ENCODE measurements at places on chromosomes 5 and 9. TPM values are rescaled to one million over a fixed set of nuclear protein-coding genes. Genes with fewer than 3 reads are reported as not detected.

The IGIP gene
- total RNA-seq: 29.5 TPM

The BTNL3 gene
- total RNA-seq: 2.2 TPM

The SLC1A1 gene
- 0.58 TPM for total RNA-seq

The CDH9 gene
- total RNA-seq: not detected

- H3K4me3 ChIP-seq: peak overlapping the region; percentile 50
- peaks cover 40% of the 10 kb centered on the region for H3K4me1 ChIP-seq
- H3K27me3 ChIP-seq: peaks cover 8% of the 10 kb centered on the region
- no peaks in the 10 kb centered on the region for H3K36me3 ChIP-seq
Measured at GRCh38 chr5:37838152-37838932, 1.5 kb downstream of the GDNF start.

GRCh38 chr9:71814226-71814625, 45.9 kb upstream of the CEMIP2 start:
- H3K27me3 ChIP-seq: no peaks in the 10 kb centered on the region

DNA sequence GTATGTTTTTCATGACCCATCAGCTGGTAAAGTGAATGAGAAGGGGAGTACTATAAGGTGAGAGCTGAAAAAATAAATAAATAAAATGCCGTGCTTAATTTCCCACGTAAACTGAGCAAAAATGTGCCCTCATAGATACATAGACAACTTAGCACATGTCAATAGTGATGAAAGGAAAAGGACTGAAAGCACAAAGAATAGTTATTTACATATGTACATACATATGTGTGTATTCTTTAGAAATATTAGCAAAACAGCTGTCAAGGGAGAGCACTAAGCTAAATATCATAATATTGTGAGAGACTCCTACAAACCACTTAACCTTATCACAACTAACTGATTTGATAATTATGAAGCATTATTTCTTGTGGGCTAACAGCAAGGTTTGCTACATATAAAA, 213.6 kb upstream of the FTMT start:
- no peaks in the 10 kb centered on the region for H3K4me1 ChIP-seq
- H3K27me3 ChIP-seq: no peaks in the 10 kb centered on the region
- no peaks in the 10 kb centered on the region for H3K36me3 ChIP-seq
- H3K27ac ChIP-seq: no peak overlapping the region
- no peak for DNase-seq

DNA sequence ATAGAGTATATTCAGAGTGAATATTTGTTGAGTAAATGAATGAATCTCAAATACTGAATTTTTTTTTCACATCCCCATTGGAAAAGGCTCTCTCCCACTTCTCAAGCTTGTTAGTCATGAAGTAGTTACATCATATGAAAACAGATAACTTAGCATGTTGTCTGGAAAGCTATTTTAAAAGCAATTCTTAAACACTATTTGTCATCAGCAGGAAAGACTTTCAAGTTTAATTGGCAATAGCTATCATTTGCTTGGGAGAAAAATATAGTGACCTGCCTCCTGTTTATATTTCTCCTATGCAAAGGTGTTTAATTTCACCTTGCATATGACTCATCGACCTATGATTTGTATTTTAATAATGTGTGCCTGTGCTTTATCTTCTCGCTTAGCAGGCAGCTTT, 499.8 kb upstream of the GRIA1 start:
- peak; percentile 3 for DNase-seq
- peaks cover 30% of the 10 kb centered on the region for H3K4me1 ChIP-seq
- no peak overlapping the region for H3K27ac ChIP-seq
- no peaks in the 10 kb centered on the region for H3K27me3 ChIP-seq

The IL31RA gene
- not detected for total RNA-seq

DNA sequence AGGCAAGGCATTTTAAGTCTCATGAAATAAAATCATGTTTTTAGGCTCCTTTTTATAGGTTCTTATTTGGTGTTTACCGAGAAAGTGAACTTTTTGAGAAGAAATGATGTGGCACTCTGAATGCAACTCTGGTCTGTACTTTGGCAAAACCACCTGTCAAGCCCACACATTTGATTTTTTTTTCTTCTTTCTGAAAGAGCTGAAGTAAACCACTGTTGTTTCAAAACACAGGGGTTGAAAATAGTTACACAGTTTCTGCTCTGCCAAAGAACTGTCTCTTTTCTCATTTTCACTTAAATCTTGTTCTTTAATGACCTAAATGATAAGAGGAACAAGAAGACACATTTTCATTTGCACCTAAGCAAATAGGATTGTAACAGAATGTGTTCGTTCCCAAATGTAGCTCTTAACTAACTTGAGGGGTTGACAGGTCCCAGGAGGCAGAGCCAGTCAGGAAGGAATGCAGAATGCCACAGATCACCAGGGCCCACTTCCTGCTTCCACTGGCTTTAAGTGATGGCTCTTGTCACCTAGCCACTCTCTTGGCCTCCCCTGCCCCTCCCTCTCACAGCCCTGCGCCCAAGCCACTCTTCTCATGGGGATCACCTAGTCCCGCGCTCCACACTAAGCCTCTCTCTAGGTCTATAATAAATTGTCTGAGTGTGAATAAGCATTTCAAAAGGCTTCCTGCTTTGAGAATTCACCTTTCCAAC, 47.3 kb downstream of the MED27 start:
- no peak overlapping the region for H3K27ac ChIP-seq
- peaks cover 11% of the 10 kb centered on the region for H3K4me1 ChIP-seq
- H3K27me3 ChIP-seq: no peaks in the 10 kb centered on the region
- no peak overlapping the region for H3K4me3 ChIP-seq
- H3K36me3 ChIP-seq: no peaks in the 10 kb centered on the region
- DNase-seq: no peak

GRCh38 chr5:97163360-97163764, 19.7 kb downstream of the RIOK2 start:
- H3K27ac ChIP-seq: no peak overlapping the region
- no peak for DNase-seq

DNA sequence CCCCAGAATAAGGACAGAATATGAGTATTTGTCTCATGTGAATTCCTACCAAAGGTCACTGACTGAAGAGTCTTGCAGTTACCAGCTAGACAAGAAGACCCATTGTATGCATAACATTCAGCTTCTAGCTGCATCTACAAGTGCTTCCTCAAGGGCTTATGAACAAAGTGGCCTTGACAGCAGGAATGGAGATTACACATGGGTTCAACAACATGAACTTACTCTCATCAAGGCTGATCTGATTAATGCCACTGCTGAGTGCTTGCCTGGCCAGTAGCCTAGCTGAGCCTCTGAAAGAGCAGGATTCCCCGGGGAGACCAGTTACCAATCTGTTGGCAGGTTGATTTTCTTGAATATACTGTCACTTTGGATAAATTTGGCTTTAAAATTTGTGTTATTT, 76.7 kb upstream of the CHD1 start:
- H3K36me3 ChIP-seq: no peaks in the 10 kb centered on the region
- no peaks in the 10 kb centered on the region for H3K4me1 ChIP-seq

- H3K4me3 ChIP-seq: no peak overlapping the region
- DNase-seq: peak; percentile 20
- H3K36me3 ChIP-seq: no peaks in the 10 kb centered on the region
- H3K27me3 ChIP-seq: peaks cover 77% of the 10 kb centered on the region
- no peaks in the 10 kb centered on the region for H3K4me1 ChIP-seq
Measured at GRCh38 chr9:135588371-135588770, 26.8 kb downstream of the PAEP start.

- H3K4me1 ChIP-seq: no peaks in the 10 kb centered on the region
- H3K27ac ChIP-seq: no peak overlapping the region
- no peak overlapping the region for H3K4me3 ChIP-seq
- H3K36me3 ChIP-seq: no peaks in the 10 kb centered on the region
Measured at GRCh38 chr9:14956208-14956607, 46.0 kb upstream of the FREM1 start.

DNA sequence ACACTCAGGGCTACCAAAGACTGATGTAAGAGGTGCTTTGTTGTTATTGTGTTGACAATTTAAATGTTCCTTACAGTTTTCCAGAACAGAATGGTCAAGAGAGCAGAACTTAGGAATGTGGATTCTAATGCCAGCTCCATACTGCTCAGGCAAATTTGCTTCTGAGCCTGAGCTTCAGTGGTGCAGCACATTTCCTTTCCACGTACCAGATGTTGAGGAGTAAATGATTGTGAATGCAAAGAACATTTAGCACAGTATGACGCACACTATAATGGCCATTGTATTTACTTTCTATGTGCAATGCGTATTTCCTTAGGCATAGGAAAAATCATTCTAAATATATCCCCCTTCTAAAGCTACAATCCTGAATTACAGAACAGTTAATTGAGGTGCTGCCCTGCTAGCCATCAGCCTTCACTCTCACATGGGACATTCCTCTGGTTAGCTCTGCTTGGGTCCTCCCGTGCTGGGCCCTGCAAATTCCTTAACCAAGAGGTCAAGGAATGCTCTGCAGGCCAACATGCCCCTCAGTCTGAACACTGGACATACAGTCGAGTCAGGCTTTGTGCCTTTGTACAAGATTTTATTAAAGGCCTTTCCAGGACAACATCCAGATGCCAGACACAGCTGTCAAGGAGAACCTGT, 21.1 kb upstream of the TMEM174 start:
- no peaks in the 10 kb centered on the region for H3K27me3 ChIP-seq
- H3K27ac ChIP-seq: no peak overlapping the region
- no peak overlapping the region for H3K4me3 ChIP-seq

GRCh38 chr5:61771808-61772207, 439.8 kb downstream of the ZSWIM6 start:
- no peaks in the 10 kb centered on the region for H3K27me3 ChIP-seq
- no peaks in the 10 kb centered on the region for H3K36me3 ChIP-seq
- H3K4me1 ChIP-seq: no peaks in the 10 kb centered on the region
- H3K4me3 ChIP-seq: no peak overlapping the region
- no peak overlapping the region for H3K27ac ChIP-seq

DNA sequence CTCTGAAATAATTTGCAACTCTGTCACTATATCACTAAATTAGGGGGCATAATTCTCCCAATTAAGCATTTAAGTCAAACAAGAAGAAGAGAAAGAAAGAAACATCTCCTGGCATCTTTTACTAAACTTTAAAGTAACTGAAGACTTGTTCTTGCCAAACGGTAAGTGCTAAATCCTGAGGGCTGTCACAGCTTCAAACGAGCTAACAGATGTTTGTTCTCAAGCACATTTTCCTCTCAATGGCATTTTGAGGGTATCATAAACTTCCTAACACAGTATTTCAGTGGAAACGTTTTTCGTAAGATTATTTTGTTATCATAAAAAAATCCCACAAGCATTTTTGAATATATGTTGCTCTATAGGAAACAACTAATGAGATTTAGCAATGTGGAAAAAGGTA, 169.5 kb upstream of the TAS2R1 start:
- DNase-seq: no peak
- H3K4me3 ChIP-seq: no peak overlapping the region
- no peaks in the 10 kb centered on the region for H3K36me3 ChIP-seq
- no peaks in the 10 kb centered on the region for H3K4me1 ChIP-seq
- H3K27ac ChIP-seq: no peak overlapping the region

DNA sequence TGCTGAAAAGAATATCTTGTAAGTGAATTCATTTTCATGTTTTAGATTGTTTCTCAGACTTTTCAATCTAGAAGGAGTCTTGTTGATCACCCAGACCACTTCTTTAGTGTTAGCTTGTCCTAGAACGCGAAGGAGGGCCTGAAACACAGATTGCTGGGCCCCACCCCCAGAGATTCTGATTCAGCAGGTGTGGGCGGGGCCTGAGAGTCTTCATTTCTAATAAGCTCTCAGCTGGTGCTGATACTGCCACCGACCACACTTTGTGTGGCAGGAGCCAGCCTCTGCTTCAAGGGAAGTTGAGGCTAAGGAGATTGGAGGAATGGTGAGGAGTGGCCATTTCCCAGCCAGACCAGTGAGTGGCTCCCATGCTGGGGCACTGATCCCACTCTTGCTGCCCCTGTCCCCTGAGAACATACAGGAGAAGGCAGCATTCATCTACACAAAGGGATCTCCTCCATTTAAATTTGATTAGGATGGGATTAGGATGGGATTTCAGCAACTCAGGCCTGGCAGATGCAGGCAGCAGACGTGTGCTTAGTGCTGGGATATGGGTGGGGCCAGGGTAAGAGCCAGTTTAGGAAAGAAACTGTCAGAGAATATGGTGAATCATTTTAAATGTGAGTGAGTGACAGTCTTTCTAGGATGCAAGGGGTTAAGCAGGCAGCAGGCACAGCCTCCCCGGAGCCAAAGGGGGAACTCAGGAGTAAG, 35.9 kb downstream of the ZNF618 start:
- H3K27ac ChIP-seq: no peak overlapping the region
- no peaks in the 10 kb centered on the region for H3K27me3 ChIP-seq
- peak; percentile 46 for DNase-seq
- no peak overlapping the region for H3K4me3 ChIP-seq

GRCh38 chr9:14025741-14026140, 288.2 kb downstream of the NFIB start:
- no peak overlapping the region for H3K4me3 ChIP-seq
- H3K27me3 ChIP-seq: no peaks in the 10 kb centered on the region
- peaks cover 25% of the 10 kb centered on the region for H3K4me1 ChIP-seq
- no peak for DNase-seq

DNA sequence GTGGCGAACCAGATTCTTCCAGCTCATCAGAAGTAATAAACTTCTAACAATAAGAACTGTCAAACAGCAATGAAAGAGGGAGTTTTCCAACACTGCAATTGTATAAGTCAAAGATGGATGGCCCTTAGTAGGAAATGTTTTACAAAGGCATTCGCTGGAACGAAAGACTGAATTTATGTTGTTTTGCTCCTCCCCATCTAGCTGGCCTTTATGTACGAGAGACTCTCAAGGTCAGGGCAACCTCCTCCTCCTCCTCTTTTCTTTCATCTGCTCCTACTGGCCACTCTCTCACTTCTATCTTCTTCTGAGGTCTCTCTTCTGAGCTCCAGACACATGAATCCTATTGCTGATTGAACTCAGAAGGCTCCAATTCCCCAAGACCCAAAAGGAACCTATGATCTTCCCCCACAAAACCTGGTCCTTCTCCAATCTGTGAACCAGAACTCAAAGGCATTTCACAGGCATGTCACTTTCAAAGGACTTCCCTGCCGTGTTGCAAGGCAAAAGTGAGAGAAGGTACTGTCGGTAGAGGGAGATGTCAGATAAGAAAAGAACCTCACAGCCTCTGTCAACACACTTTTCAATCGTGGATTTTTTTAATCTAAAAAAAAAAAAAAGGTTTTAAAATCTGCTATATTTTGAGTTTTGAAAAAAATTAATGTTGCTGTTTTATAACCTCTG, 28.5 kb upstream of the PUM3 start:
- H3K27ac ChIP-seq: no peak overlapping the region
- no peak overlapping the region for H3K4me3 ChIP-seq
- DNase-seq: peak; percentile 75

DNA sequence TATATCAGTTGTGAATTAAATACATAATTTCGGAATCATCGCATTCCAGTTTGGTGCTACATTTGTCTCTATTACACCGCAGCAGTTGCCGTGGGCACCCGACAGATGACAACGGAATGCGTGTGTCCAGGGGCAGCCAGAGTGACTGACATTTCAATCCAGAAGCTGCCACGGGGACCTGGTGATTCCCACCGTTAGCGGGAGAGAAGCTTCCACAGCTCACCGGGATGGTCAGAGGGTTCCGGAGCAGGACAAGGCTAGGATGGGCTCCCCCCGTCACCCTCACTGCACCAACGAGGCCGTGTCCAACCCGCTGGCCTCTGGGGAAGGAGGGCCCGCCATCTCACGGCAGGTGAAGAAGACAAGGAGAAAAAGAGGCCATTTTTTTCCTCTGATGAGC, 86.8 kb downstream of the GTF3C4 start:
- DNase-seq: no peak
- H3K36me3 ChIP-seq: no peaks in the 10 kb centered on the region
- no peaks in the 10 kb centered on the region for H3K27me3 ChIP-seq
- H3K4me1 ChIP-seq: no peaks in the 10 kb centered on the region

- no peaks in the 10 kb centered on the region for H3K36me3 ChIP-seq
- no peak overlapping the region for H3K4me3 ChIP-seq
- H3K27ac ChIP-seq: no peak overlapping the region
Measured at GRCh38 chr5:118176146-118176545, 812.2 kb downstream of the DTWD2 start.

The MEIKIN gene
- total RNA-seq: not detected

Data from stomach (tissue), 19 donors.